RKO (cell line): ENCODE measurements at places on chromosomes 3 and 15.

DNA sequence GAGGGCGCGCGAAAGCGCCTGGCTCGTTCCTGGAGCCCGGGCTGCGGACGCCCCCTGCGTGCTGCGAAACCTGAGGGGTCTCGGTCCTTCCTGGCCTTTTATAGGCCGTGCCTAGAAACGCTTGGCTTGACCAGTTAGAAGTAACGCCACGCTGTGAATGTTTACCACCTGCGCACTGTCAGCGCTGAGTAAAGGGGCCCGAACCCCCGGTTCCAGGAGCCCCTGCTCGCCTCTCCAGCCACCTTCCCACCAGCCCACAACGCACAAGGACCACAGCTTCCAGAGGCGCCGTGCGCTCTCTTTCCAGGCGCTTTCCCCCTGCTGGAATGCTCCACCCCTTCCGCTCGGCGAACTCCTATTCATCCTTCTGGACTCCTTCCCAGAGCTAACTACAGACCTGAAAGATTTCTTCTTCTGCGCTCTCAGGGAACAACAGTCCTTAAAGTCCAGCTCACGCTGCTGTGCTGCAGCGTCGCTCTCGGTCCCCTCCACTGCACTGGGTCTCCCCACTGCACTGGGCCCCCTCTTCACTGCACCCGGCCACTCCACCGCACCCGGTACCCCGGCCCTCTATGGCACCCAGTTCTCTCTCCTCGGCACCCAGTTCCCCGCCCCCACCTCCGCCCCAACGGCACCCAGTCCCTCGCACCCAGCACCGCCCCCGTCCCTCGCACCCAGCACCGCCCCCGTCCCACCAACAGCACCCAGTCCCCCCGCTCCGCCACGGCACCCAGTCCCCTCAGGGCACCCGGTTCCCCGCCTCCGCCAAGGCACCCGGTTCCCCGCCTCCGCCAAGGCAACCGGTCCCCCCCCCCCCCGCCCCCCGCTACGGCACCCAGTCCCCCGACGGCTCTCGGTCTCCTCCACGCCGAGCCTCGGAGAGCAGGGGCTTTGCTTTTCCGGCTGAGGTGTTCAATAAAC, 69.8 kb downstream of the SQOR start:
- DNase-seq, result no peak

DNA sequence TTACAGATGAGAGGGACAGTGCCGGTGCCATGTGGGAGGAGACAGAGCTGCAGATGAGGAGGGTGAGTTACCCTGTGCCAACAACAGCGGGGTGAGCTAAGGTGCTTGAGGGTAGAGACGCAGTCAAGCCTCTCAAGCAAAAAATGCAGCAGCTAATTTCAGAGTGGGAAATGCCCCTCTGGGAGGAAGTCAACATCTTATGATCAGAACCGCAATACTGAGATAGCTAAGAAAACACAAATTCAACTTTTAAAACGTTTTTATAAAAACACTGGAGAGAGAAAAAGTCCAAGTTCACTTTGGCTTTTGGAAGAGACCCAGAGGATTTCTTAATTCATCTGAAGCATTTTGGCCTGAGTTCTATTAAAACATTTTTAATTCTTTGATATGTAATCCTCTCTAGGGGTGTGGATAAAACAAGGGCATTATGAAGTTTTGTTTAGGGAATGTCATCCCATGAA, 319.2 kb downstream of the SLC9A9 start:
- no peak for DNase-seq

GRCh38 chr15:63908991-63909390, 75.2 kb upstream of the HERC1 start:
- DNase-seq, result no peak

DNA sequence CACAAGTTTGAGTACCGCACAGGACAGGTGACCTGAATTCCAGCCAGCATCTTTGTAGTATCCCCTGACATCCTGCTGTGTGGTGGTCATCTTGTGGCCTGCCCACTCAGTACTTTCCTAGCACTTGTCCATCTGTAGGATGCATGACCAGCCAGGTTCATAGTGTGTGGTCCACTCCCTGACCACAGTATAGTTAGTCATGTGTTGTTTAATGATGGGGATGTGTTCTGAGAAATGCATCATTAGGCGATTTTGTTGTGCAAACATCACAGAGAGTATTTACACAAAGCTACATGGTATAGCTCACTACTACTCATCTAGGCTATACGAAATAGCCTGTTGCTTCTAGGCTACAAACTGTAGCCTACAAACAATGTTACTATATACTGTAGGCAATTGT, 16.9 kb upstream of the RBPMS2 start:
- peak; percentile 22 for DNase-seq

DNA sequence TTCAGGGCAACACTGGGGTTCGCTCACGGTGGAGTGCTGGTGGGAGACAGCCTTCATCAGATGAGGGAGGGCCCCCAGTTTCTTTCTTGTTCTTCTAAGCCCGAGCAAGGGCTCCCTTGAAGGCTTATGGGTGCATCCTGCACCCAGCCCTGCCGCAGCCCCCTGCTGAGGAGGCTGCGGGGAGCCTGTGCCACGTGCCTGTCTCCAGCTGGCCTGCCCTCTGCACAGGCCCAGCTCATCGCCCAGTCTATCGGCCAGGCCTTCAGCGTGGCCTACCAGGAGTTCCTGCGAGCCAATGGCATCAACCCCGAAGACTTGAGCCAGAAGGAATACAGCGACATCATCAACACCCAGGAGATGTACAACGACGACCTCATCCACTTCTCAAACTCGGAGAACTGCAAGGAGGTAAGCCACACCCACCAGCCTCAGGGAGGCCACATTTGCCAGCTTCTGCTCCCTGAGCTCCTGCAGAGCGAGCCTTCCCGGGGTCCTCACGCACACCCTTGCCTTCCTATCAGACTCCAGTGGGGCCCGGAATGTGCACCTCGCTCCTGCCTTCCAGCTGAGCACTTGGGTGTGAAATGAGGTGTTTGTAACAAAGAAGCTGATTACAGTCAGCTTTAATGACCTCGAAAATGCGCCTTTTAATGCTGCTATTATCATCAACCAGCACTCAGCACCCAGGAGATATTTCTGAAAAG, 164.3 kb downstream of the NSMCE3 start:
- DNase-seq, result no peak

- DNase-seq, result no peak
Observed at GRCh38 chr3:30648670-30649357, 42.4 kb downstream of the TGFBR2 start.

- DNase-seq, result no peak
Observed at GRCh38 chr3:66762916-66763693, 235.0 kb upstream of the KBTBD8 start.

- DNase-seq, result no peak
Observed at GRCh38 chr15:69713726-69714559, 261.3 kb downstream of the RPLP1 start.

- DNase-seq, result peak; percentile 83
Observed at GRCh38 chr3:49133226-49133951, 539 bp upstream of the LAMB2 start.

- DNase-seq, result no peak
Observed at GRCh38 chr3:72744330-72744729, 103.9 kb downstream of the SHQ1 start.
